ENCODE measurements at places on chromosomes 12 and 14.

DNA sequence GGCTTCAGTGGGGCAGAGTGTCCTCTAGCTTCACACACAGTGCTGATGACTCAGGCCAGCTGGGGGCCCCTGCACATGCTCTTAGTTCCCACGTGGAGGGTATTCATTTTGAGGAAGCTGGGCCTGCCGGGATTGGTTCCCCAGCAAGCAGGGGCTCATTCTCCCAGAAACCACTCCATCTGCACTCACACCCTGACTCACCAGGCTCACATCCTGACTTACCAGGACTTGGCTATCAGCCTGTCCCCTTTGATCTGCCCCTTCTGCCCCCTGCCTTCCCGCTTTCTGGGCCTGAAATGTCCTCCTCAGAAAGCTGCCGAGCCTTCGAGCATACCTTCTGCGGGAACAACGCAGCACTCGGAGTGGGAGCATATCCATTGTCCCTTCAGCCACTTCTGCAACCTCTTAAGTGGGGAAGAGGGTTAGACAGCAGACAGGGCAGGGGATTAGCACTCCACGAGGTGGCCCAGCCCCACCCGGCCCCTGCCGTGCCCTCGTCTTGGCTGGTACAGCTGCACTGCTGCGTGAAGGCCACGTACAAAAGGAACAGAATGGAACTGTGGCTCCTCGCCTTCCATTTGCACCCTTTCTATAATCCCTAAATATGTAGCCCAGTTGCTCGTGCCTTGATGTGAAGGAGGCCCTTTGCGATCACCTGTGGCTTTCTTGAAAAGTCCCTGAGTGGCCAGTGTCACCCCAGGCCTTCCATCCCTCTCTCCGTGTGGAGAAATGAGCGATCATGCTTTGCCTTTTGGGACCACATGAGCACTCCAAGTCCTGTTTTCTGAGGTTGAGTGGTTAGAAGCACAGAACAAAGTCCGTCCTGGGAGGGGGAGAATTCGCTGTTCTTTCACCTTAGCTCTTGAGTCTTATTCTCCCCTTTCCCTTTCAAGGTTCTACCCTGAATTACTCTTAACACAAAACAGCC is 26.1 kb downstream of the TPCN1 start:
- peak; percentile 47 for DNase-seq

GRCh38 chr14:54010981-54011380 is 54.4 kb upstream of the BMP4 start:
- DNase-seq, result no peak

DNA sequence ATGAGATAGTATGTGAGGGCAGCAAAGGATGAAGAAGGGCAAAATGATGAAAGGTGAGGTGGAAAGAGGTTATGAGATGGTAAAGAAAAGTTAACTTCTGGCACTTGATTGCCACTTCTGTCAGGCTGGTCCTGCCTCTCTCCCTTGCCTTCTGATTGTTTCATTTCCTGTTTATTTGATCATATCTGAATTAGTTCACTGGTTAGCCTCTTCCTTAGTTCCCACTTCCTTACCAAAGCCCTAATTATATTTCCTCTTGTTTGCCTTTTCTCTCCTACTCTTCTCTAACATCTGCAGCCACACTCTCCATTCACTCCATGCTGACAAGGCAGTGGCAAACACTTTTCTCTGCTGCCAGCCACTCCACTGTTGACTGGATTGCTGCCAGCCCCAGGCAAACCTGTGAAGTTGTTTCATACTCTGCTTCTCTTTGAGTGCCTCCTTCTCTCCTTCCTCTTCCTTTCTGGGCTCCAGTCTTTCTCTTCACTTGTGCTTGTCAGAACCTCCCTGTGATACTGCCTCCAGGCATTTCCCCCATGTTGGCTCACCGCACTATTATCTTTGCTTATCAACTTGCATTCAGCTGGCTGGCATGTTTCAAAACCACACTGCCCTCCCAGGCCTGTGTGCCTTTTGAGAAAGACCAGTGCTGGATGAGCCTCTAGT is 8.1 kb downstream of the PNP start:
- DNase-seq, result no peak

DNA sequence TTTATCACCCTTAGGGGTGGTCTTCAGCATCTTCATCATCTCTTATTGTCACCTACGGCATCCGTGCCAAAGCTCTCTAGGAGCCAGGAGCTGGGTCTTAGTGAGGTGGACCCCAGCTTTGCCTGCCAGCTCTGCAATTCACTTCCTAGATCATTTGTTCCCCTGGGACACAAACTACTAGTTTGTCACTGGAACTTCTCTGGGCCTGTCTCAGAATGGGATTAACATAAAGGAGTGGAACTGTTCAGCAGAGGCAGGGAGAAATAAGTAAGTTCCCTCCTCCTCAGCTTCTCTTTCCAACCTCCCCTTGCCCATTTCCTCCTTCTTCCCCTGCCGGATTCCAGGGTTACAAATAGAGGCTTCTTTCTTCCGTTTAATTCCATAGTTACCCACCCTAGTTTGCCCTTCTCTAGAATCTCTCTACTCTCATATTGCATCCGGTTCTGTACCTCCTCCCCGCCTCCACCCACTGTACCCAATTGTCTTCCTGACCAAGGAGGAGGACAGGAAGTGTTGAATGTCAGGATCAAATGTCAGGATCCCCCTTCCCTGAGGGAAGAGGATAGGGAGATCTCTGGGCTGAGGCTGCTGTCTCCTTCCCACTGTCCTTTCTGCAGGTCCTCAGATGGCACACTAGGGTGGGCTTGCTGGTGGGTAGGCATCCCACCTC is 25.0 kb downstream of the LARP4 start:
- peak; percentile 3 for DNase-seq

- no peak for DNase-seq
Measured at GRCh38 chr12:120416490-120417216, 21.3 kb upstream of the COX6A1 start.

DNA sequence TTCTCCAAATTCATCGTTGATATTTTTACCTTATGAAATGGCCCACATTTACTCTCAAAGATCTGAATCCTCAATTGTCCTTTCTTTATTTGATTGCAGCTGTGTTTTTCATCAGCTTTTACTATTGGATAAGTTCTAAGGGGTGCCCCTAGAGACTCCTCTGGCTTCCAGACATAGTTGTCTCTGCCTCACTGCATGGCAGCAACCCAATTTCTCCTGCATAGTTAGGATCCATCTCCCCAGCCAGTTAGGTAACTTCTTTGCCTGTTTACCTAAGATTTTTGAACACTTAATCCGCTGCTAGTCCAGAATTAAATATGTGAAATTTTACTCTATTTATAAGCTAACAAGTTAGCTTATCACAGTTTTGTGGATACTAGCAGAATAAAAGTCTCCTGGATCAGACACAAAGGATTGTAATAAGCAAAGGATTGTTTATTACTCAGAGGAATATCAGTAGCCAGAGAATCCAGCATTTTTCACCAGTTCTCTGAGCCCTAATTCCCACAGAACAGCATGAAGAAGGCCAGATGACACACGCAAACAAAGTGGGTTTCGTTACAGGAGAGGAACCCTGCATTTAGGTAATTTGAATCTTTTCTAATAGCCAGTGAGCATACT is 101.1 kb downstream of the BBS10 start:
- peak; percentile 63 for DNase-seq

- DNase-seq, result no peak
Measured at GRCh38 chr12:69985656-69986055, 160.6 kb downstream of the MYRFL start.

GRCh38 chr12:76464631-76465166 is 94.9 kb downstream of the OSBPL8 start:
- DNase-seq, result no peak

DNA sequence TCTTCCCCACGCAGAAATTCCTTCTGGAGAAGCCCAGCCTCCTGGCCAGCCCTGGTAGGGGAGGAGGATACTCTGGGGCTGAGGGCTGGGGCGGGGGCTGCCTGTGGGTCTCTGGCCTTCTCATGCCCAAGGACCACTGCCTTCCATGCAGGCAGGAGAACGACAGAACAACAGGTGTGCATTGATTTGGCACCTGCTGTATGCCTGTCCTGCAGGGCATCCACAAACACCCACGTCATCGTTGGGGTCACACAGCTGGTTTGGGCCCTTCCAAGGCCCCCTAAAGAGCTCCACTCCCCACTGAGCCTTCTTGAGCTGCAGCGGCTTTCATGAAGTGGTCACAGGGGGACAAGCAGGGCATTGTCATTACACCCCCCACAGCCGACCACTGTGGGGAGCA is 60.4 kb downstream of the PHETA1 start:
- no peak for DNase-seq

DNA sequence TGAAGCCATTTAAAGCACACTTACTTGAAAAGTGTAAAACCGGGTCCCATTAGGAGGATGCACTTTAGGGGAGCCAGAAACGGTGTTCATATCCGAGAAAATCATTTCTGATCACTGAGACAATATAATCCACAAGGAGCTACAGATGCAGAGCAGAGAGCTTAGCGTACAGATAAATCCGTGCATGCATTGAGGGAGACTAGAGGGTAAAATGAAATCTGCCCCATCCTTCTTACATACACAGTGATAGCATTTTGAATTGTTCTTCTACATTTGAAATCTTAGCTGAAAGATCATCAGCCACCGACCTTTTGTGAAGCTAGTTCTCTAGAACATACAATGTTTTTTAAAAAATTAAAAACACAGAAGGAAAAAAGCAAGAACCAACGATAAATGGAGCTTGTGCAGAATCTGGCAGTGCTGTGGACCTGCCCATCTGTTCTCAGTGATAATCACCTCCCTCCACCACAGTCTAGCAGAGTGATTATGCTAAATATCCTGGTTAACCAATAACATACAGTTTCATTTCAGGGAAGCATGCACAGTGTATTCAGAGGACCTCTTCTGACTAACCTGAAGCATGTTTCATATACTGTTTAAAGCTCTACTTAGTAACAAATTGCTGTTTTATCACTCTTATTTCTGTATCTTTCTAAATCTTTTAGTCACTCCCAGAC is 161.1 kb downstream of the PPFIA2 start:
- DNase-seq, result peak; percentile 8

DNA sequence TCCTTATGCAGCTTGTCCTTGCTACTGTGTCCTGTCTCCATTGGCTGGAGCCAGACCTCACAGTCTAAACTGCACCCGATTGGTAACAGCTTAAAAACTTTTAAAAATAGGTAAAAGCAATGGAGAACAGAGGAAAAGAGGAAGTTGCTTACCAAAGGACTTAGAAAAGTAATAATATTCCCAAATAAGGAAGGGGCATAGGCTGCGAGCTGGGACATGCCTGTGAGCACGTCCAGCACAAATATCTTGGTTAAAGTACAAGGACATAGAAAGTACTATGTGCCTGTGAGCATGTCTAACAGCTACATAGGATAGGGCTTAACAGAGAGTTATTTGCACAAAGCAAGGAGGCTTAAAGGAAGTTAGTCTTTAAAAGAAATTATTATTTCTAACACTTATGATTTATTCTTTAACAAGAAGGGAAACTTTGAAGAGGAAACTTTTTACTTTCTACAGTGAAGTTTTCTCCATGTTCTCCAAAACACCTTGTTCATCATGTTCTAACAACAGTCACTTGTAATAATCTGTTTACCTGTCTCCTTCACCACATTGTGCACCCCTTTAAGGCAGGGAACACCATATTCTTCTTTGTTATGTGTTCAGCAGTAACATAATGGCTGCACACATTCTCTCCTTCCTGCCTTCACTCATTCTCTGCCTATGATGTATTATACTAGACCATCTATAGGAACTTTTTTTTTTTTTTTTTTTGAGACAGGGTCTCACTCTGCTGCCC is 9.8 kb upstream of the UBE2N start:
- DNase-seq, result no peak

- no peak for DNase-seq
Measured at GRCh38 chr12:68602720-68603119, 8.0 kb upstream of the RAP1B start.

GRCh38 chr12:16833376-16834015 is 227.5 kb upstream of the LMO3 start:
- no peak for DNase-seq

- DNase-seq, result no peak
Measured at GRCh38 chr12:57519796-57520052, 590 bp downstream of the DDIT3 start.

DNA sequence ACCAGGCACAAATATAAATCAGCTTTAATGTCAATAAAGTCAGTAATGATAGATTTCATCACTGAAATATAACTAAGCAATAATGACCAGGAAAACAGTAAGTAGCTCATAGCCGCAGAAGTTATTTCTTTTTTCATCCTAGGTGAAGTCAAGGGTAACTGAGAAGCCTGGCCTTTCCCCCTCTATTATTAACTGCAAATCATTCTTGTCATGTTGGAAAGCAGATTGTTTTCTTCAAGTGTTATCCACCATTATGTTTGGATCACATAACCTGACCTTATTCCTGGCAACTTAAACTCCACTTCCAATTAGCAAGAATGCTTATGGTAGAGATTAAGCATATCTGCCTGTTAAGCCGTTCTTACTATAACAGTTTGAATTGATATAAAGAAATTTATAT is 603.4 kb upstream of the FOXG1 start:
- no peak for DNase-seq

GRCh38 chr12:102390068-102390467 is 90.3 kb downstream of the IGF1 start:
- DNase-seq, result no peak

DNA sequence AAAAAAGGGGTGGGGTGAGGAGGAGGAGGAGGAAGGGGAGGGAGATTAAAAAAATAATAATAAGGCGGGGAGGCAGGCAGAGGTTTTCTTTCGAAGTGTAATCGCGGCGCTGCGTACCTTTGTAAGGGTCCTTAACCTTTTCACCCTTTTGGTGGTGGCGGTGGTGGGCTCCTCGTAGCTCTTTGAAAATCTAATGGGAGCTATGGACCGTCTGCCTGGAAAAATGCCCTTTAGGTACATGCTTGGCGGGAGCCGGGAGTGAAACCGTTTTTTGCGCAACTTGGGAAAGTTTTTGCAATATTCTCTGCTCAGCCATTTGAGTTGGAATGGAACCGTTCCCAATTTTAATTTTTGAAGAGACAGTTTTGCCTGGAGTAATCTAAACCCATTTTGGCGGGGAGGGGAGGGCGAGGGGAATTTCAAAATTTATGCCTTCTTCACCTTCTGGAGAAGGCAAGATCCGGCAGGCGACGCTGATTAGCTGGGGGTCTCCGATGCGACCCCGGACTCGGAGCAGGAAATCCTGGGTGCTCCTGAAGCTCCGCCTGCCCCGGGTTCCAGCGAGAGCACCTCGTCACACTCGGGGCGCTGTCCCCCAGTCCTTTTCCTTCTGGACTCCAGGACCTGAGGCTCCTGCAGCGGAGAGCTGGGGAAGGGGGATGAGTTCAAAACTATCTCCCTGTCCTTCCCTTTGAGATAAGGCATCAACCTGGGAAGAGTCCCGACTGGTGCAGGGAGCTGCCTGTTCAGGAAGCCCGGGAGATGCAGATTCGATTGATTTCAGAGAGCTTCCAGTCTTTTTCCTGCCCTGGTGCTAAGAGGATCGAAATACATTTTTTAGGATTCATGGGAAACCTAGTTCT is 74.6 kb upstream of the TBX5 start:
- DNase-seq, result peak; percentile 5

- no peak for DNase-seq
Measured at GRCh38 chr12:122544537-122544936, 17.5 kb downstream of the KNTC1 start.

DNA sequence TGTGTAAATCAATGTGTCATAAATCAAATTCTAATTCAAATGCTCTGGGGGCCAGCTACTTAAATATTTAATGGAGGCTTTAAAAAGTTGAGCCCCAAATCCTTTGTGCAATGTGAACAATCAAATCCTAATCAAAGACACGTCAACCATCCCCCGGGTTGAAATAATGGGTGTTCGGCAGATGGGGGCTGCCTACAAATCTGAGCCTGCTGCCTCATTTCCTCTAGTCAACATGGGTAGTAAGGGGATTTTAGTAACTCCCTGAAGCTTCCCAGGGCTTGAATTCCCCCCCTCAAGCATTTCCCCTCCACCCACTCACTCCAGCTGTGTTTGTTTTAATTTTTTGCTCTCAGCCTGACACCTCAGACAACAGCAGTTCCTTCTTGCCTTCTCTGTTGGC is 37.8 kb downstream of the SRRM4 start:
- DNase-seq, result peak; percentile 18

- peak; percentile 82 for DNase-seq
Measured at GRCh38 chr14:20327005-20327869, 5.8 kb downstream of the CCNB1IP1 start.

All from tongue (tissue), 3 donors.